ENCODE measurements at places on chromosomes 2 and 18. TPM values are rescaled to one million over a fixed set of nuclear protein-coding genes. Genes with fewer than 3 reads are reported as not detected.

- H3K27ac ChIP-seq: no peak overlapping the region
- peak; percentile 41 for DNase-seq
- H3K4me1 ChIP-seq: peaks cover 3% of the 10 kb centered on the region
- H3K36me3 ChIP-seq: no peaks in the 10 kb centered on the region
- no peak overlapping the region for H3K4me3 ChIP-seq
- H3K27me3 ChIP-seq: no peaks in the 10 kb centered on the region
These were observed 67.4 kb upstream of the HS6ST1 start for GRCh38 chr2:128386066-128386465.

GRCh38 chr2:135820003-135820618 is 16.9 kb downstream of the LCT start:
- no peaks in the 10 kb centered on the region for H3K36me3 ChIP-seq
- no peak overlapping the region for H3K4me3 ChIP-seq
- H3K4me1 ChIP-seq: no peaks in the 10 kb centered on the region
- no peak for DNase-seq
- H3K27me3 ChIP-seq: no peaks in the 10 kb centered on the region
- no peak overlapping the region for H3K27ac ChIP-seq

DNA sequence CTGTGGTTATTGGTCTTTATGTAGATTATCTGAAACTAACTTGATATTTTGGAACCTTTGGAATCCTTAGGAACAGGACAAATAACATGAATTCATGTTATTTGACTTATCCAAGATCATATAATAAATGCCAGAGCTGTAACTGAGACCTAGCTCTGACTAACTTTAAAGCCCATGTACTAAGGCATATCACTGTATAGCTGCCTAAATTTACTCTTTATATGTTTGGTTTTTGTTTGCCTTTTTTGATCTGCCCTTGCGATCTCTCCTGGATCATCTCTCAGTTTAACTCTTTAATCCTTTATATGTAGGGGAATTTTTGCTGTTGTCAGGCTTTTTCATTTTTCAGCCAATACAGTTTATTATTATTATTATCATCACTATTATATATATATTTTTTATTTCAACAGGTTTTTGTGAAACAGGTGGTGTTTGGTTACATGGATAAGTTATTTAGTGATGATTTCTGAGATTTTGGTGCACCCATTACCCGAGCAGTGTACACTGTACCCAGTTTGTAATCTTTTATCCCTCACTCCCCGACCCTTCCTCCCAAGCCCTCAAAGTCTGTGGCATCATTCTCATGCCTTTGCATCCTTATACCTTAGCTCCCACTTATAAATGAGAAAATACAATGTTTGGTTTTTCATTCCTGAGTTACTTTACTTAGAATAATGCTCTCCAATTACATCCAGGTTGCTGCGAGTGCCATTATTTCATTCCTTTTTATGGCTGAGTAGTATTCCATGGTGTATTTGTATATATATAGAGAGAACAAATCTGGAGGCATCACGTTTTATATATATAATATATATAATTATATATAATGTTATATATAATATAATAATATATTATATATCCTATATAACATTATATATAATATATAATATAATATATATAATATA is 48.9 kb downstream of the APLF start:
- no peaks in the 10 kb centered on the region for H3K27me3 ChIP-seq
- no peak for DNase-seq
- no peak overlapping the region for H3K27ac ChIP-seq
- H3K36me3 ChIP-seq: no peaks in the 10 kb centered on the region
- no peak overlapping the region for H3K4me3 ChIP-seq
- no peaks in the 10 kb centered on the region for H3K4me1 ChIP-seq

GRCh38 chr2:121501031-121501430 is 29.6 kb upstream of the RNU4ATAC start:
- H3K4me1 ChIP-seq: no peaks in the 10 kb centered on the region
- DNase-seq: no peak
- H3K4me3 ChIP-seq: no peak overlapping the region
- H3K27ac ChIP-seq: no peak overlapping the region
- H3K36me3 ChIP-seq: peaks cover 7% of the 10 kb centered on the region

Gene HOXD4
- not detected for polyA plus RNA-seq

Gene FAM110C
- 24.6 TPM for polyA plus RNA-seq

DNA sequence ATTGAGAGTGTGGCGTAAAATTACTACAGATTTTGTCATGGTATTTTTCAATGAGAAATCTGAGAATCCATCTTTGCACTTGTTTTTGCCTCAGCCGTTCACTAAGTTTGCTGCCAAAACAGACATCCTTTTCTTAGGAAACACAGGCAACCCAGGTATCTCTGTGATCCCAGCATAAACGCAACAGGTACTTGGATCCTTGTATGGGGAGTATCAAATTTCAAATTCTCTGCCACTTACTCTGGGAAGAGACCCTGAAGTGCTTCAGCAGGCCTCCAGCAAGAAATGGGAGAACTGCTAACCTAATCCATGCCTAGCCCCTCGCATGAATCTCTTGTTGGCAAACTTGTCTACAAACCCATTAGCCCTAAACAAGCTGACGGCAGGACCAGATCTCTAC is 83.1 kb downstream of the BCL11A start:
- H3K4me1 ChIP-seq: no peaks in the 10 kb centered on the region
- no peak overlapping the region for H3K4me3 ChIP-seq
- DNase-seq: no peak
- no peaks in the 10 kb centered on the region for H3K36me3 ChIP-seq

DNA sequence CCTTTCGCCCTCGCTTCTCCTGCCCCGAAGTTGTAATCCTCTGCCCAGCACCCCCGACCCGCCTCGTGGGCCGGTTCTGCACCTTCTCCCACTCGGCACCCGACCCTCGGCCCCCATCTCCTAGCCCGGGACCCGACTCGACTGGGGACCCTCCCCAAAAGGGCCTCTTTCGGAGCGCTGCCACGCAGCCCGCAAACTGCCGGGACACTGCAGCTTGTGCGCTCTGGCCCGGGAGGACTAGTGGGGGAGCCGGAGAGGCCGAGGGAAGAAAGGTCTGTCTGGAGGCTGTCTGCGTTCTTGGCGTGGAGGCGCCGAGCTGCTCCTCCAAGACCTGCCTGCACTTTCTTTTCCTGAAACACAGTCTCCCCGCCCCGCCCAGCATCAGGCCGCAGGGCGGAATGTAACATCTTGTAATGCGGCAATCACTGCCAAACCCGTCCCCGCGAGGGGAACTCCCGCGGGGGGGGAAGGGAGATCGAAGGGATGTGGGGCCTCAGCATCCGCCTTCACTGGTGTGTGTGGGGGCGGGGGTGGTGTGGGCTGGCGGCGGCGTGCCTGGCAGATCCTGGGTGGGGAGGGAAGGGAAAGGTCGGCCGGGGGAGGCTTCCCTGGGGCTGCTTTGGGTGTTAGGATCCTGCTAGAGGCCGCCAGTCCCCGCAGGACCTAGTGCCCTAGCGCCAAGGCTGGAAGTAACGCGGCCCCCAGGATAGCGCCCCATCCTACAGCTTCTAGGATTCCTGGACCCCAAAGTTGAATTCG is 7.4 kb downstream of the DLX2 start:
- peak; percentile 77 for DNase-seq
- H3K36me3 ChIP-seq: no peaks in the 10 kb centered on the region
- peak overlapping the region; percentile 13 for H3K4me3 ChIP-seq
- H3K4me1 ChIP-seq: peaks cover 70% of the 10 kb centered on the region
- peaks cover 99% of the 10 kb centered on the region for H3K27me3 ChIP-seq

Measured in sigmoid colon (tissue), 7 donors.